ENCODE measurements at places on chromosomes 12 and 14. TPM values are rescaled to one million over a fixed set of nuclear protein-coding genes. Genes with fewer than 3 reads are reported as not detected.

The NR4A1 gene
- 13.1 TPM for total RNA-seq

The TMCC3 gene
- total RNA-seq = 0.11 TPM

The CRADD gene
- 12.9 TPM for total RNA-seq

The CYP27B1 gene
- 0.86 TPM for total RNA-seq

The RALGAPA1 gene
- 22.2 TPM for total RNA-seq

The CAPZA3 gene
- total RNA-seq = not detected

The PMCH gene
- not detected for total RNA-seq

The RARG gene
- total RNA-seq = 76.6 TPM

The RNASE4 gene
- total RNA-seq = 35.9 TPM
